ENCODE measurements at places on chromosomes 3 and 15.

DNA sequence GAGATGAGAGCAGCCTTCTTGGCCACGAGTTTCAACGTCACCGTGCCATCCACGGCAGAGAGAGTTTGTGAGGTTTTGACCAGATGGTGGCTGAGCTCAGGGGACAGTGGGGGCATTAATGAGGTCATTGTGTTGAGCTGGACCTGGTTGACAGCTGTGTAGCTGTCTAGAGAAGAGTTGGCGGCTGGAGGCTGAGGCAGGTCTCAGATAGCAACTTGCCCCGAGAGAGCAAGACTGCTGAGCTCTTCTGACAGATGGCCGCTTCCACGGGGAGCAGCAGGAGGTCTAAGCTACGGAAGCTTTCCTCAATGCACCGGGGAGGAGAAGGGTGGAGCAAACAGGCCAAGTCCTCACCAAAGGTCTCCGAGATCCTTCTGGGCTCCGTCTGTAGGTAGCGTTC, 44.8 kb upstream of the EIF5A2 start:
- no peak for DNase-seq

DNA sequence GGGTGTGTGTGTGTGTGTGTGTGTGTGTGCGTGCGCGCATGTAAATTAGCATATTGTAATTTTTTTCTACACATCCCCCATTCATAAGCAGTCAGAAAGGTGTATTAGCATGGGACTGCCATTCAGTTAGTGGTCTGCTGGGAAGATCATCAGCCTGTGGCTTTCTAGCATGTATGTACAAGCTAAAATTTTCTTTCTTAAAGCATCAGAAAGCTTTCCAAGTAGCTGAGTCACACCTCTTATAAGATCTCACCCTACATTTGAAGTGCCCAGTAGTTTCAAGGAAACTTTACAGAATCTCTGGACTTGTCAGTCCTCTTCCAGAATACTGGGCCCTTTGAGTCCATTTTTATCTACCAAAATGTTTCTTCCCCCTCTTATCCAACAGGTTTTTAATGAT, 411.4 kb upstream of the TPRG1 start:
- no peak for DNase-seq

GRCh38 chr3:141181819-141182218, 49.8 kb upstream of the PXYLP1 start:
- DNase-seq, result no peak

DNA sequence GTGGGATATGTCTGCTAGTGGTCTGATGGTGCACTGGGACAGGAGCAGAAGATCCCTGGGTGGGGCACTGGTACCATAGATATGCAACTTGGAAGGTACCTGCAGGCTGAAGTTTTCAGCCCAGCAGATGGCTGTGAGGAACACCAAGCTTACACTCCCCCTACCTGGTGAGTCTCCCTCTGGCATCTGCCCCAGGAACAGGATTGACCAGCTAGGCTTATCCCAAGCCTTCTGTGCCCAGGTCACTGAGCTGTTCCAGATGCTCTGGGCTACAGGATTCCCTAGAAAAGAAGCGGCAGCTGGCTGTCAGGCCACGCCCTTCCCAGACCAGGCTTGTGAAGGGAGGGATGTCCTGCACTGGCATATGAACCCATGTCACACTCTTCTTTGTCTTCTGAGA, 1130.0 kb downstream of the NAALADL2 start:
- no peak for DNase-seq

DNA sequence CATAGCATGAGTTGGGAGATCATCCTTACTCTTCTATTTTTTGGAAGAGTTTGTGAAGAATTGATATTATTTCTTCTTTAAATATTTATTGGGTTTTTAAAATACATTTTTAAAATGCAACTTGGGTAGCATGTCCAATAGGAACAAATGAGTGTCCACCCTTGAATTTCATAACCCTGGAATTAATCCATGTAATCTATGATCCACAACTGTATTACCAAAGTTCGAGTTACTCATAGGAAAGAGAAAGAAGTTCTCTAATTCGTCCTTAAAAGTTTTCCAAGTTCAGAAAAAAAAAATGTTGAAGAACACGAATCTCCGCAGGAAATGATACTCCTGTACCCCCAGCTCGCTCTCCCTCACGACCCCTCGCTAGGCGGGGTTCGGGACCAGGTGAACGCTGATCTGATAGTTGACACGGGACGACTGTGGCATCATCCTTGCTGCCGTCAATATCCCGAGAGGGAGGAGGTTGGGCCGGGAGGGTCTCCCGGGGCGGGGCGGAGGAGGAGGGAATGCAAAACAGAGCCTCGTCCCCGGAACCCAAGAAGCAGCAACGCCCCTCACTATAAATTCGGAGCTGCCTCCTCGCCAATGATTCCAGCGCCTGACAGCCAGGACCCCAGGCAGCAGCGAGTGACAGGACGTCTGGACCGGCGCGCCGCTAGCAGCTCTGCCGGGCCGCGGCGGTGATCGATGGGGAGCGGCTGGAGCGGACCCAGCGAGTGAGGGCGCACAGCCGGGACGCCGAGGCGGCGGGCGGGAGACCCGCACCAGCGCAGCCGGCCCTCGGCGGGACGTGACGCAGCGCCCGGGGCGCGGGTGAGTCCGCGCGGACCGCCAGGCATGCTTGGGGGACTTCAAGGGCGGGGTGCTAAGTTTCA, at the start of gene AGTR1:
Gene AGTR1, plus strand, starts transcription at position 598 of the 884 bp plus-strand sequence. CDS start 43,133 bp downstream, outside the sequence.
- DNase-seq, result no peak

- DNase-seq, result no peak
Observed at GRCh38 chr3:85626662-85627061, 667.9 kb downstream of the CADM2 start.

- DNase-seq, result no peak
Observed at GRCh38 chr15:98858610-98859023, 149.0 kb downstream of the PGPEP1L start.

GRCh38 chr3:162538491-162538890, 1041.9 kb downstream of the OTOL1 start:
- DNase-seq, result no peak

- no peak for DNase-seq
Observed at GRCh38 chr15:89912674-89913396, at the start of gene ARPIN. TSS of gene ARPIN (minus strand) at chr15:89912952. CDS start at chr15:89912835, 117 bp downstream.

DNA sequence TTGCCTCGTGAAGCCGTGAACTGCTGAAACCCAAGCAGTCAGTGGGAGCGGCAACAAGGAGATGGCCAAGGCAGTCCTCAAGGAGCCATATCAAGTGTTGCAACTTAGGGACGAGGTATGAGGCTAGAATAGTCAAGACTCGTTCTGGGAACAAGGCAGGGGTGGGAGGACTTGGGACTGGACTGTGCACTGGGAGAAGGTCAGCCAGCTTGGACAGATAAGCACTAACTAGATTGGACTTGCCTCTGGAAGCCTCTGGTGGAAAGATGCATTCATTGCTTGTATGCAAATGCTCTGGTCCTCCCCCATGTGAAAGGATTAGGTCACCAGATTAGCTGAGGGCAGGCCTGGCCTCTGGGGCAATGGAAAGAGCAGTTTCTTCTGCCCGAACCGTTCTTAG, 123.3 kb upstream of the CTNNB1 start:
- DNase-seq, result no peak

DNA sequence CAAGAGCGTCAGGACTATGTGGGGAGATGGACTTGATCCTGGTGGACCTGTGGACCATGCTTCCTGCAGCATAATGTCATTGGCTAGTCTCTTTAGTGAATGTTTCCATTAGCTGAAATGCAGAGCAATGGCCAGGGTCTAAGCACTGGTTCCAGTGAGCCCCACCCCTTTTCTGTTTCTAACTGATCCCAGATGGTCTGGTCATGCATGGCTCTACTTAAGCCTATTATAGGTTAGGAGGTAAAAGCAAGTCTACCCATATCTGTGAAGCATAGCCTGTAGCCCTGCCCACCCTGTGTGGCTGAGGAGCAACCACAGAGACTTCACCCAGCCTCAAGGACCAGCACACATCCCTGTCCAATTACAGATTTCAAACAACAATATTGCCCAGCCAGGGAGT, 419.2 kb downstream of the ZNF385D start:
- no peak for DNase-seq

GRCh38 chr3:13879102-13879945, 547 bp downstream of the WNT7A start:
- peak; percentile 38 for DNase-seq

DNA sequence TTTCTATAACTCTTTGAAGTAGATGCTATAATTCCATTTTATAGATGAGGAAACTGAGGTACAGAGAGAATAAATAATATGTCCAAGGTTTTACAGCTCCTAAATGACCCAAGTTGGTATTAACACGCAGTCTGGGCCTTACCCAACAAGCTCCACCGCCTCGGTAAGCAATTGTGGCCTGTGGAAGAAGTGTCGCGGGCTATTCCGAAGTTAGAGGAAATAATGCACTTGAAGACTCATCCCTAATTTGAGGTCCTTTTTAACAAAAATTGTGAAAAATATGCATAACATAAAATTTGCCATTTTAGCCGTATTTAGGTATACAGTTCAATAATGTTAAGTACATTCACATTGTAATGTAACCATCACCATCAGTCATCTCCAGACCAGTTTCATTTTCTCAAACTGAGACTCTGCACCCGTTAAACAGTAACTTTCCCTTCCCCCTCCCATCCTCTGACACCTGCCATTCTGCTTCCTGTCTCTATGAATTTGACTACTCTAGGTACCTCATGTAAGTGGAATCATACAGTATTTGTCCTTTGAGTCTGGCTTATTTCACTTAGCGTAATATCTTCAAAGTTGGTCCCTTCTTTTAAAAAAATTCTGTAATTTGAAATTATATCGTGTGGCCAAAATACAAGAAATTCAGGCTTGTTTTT, 18.2 kb downstream of the IDH3A start:
- DNase-seq, result peak; percentile 23

- DNase-seq, result no peak
Observed at GRCh38 chr3:25973122-25973521, 183.2 kb downstream of the OXSM start.

GRCh38 chr15:69393831-69394491, 20.2 kb upstream of the KIF23 start:
- DNase-seq, result no peak

- no peak for DNase-seq
Observed at GRCh38 chr3:184282941-184283340, 7.1 kb downstream of the ECE2 start.

GRCh38 chr3:178184833-178185232, 351.4 kb upstream of the KCNMB2 start:
- no peak for DNase-seq

DNA sequence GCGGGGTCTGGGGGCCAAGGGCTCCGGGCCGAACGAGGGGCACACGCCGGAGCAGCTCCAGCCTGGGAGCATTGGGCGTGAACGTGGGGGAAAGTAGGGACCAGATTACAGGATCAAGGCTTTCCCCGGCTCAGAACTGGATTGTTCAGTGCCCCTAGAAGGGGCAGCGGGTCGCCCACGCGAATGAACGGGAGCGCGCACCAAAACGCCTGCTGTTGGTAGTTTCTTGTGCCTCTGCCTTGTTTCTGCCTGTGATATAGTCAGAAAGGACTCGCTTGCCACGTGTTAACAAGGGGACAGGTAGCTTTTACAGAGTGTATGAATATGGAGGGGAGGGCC, 1.1 kb downstream of the CASR start:
- DNase-seq, result no peak

- DNase-seq, result no peak
Observed at GRCh38 chr3:69560116-69560515, 174.2 kb upstream of the FRMD4B start.

DNA sequence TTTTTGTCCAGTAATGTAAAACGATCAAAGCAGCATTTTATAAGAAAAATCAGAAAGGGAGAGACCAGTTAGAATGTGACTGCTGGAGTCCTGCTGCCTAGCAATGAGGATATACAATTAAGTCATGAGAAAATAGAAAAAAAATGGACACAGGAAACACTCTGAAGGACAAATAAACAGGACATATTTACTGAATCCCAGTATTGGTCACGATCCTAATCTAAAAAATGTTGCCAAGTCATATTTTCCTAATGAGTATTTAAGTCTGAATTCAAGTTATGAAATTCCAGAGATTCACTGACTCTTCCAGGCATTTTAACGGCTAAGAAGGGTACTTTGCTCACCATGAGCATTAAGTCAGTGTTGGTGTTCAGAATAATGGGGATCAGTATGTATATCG, 154.3 kb upstream of the CCDC54 start:
- no peak for DNase-seq

- peak; percentile 19 for DNase-seq
Observed at GRCh38 chr3:170033489-170033888, 4.3 kb upstream of the GPR160 start.

GRCh38 chr3:147809206-147809605, 400.0 kb downstream of the ZIC1 start:
- no peak for DNase-seq

- DNase-seq, result no peak
Observed at GRCh38 chr3:104673981-104674380, 692.7 kb upstream of the ALCAM start.

DNA sequence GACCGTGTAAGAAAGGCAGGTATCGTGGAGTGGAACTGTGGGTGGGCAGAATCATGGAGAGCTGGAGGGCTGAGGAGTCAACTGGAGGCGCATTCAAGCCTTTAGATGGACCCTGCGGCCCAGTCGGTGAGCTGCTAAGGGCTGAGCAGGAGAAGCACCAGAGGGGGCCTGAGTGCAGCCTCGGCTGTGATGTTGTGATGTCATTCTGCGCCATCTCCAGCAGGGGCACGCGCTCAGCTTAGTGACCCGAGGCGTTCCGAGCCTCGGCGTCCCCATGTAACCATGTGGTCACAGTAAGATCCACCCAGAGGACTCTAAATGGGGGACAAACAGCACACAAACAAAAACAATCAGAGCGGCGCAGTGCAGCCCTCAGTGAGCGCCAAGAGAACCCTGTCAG, 76.8 kb downstream of the VGLL4 start:
- DNase-seq, result no peak

GRCh38 chr15:66595931-66596545, 30.2 kb upstream of the LCTL start:
- DNase-seq, result no peak

DNA sequence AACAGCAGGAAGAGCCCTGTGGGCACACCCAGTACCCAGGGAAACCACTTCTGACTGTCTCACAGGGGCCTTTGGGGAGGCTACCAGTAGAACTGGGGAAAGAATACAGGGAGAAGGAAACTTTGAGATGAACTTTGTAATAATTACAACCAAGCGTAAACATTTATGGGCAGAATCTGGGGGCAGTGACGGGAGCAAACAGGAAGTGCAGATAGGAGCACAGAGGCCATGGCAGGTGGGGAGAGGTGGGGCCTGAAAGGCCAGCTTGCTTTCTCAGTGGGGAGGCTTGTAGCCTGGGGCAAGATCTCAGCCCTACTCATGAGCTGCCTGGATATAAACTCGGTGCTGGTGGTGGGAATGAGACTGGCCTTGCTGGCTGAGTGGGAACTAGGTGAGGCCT, 209.8 kb downstream of the PLCH1 start:
- no peak for DNase-seq
